ENCODE measurements at places on chromosomes 13 and 19.

GRCh38 chr13:28043224-28043623, 54.7 kb upstream of the URAD start:
- DNase-seq, result no peak

DNA sequence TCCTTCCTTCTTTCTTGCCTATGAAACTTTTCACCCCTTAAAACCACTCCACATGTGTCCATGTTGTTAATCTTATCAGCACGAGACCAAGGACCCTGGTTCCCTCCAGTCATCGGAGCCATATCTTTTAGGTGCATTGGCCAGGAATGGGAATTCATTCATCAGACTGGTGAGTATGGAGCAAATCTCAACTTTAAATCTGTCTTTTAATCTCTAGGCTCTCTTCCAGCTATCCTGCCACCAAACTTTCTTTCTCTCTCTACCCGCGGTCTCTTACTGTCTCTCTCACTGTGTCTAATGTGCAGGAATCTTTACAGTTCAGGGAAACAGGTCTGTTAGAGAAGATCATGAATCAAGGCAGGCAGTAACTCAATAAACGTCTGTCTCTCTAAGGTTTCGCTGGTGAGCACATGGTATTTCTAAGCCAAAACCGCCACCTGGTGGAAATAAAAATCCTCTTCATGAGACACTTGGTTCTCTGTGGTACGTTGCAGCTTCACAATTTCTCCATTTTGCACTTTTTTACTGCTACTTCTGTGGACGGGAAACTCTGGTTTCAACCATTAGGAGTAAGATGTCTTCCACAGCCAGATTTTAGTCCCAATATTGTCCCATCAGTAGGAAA, 16.1 kb downstream of the LGALS16 start:
- peak; percentile 55 for DNase-seq

- DNase-seq, result peak; percentile 33
Observed at GRCh38 chr13:25171517-25172302, at the start of gene AMER2. AMER2 (minus strand) TSS chr13:25172288; CDS start chr13:25171619, 669 bp downstream.

DNA sequence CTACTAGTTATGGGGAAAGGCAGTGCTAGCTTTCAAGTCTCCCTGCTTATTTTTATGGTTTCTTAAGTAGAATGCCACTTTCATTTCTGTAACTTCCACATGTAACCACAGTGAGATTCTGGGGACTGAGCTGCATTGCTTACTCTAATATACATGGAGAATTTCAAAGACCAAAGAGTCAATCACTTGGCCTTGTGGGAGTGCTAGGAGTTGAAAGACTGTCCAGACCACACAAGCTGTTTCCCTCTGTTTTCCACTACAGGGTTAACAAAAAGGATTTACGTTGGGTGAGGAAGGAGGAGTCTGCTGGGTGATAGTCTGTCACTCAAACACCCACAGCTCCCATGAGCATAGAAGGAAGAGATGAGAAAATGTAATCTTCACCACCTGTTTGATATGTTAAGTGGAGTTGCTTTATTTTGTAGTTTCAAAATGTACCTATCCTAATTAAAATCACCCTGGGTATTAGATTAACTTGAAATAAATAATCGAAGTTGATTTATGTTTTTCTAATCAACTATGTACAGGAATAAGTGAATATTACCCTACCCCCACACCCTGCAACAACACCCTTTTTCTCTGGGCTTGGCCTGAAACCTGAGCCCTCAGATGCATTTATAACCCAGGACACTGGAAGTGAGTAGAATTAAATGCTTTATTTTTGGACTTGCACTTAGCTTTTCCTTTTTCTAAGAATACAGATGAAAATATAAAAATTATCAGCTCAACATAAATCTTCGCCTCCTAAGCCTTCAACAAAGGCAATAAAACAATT, 225.8 kb upstream of the SLC10A2 start:
- DNase-seq, result no peak

GRCh38 chr13:41820581-41821237, 140.2 kb downstream of the VWA8 start:
- DNase-seq, result no peak

DNA sequence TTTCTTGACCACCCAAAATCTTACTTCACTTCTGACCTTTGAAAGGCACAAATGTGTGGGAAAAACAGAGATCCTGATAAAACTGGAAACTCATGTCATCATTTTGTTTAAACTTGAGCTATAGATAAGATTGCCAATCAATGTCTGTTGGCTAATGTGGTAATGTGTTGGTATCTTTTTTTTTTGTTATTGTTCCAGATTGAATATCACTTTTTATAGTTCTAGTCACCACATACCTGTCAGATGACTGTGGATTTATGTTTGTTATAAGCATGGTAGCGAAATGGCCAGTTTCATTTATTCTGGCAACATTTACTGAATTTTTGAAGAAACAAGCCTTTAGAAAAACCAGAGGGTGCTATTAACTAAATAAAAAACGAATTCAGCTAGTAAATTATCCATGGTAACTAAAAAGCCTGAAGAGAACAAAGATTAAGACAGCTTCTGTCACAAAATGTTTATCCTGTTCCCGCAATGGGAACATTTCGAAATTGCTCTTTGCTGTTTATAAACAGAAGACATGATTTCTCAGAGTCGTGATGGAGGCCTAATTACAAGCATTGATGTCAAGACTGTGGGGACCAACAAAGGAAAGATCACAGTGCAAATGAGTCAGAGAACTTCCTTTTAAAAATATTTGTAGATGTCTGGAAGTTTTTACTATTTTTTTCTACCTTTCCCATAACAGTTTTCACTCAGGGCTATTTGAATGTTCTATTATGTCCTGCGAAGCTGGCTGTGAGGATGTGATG, 82.9 kb upstream of the POSTN start:
- no peak for DNase-seq

- DNase-seq, result peak; percentile 80
Observed at GRCh38 chr19:42440357-42441048, 2.2 kb downstream of the CXCL17 start.

DNA sequence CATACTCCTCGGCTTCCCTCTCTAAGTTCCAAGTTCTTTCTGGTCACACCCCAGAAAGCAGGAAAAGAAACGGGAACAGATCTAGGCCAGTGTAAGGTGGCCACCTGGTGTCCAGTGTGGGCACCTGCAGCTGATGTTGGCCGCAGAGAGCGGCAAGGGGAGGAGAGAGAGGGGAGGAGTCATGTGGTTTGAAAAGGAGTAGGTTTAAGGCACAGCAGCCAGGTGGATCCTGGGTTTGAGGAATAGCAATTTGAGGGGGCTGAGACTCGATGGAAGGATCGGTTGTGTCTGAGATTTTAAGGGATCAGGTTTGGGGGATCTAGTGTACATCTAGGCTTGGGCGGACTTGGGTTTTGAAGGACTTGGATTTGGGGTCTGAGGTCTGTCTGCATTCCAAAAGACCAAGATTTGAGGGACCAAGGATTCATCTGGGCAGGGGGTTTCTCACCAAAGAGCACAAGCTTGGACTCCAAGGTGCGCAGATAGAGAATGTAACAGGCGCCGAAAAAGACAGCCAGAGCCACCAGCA, 1.2 kb downstream of the RABAC1 start:
- peak; percentile 80 for DNase-seq

- DNase-seq, result no peak
Observed at GRCh38 chr13:77868717-77869116, 49.9 kb downstream of the EDNRB start.

DNA sequence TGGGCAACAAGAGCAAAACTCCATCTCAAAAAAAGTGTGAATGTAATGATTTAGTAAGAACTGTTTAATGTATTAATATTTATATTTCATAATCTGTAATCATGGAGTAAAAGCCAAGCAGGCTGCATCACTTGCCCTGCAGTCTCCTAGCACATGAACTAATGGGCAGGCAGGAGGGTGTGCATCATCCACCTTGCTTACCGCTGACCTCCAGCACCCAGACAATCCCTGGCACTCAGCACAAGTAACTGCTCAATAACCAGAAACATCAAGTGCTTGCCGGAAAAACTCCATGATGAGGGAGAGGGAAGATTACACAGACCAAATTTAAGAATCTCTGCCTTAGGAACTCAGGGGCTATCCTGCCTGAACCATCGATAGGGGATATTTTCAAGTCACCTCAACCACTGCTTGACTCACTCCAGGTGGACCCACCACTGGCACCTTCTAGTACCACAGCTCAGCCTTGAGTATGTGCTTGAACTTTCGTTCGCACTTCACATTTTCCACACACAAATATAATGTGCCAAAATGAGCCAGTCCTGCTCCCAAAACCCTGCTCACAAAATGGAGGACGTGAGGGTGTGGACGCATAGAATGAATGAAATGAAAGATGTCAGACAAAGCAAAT, 18.6 kb downstream of the BRD4 start:
- no peak for DNase-seq

DNA sequence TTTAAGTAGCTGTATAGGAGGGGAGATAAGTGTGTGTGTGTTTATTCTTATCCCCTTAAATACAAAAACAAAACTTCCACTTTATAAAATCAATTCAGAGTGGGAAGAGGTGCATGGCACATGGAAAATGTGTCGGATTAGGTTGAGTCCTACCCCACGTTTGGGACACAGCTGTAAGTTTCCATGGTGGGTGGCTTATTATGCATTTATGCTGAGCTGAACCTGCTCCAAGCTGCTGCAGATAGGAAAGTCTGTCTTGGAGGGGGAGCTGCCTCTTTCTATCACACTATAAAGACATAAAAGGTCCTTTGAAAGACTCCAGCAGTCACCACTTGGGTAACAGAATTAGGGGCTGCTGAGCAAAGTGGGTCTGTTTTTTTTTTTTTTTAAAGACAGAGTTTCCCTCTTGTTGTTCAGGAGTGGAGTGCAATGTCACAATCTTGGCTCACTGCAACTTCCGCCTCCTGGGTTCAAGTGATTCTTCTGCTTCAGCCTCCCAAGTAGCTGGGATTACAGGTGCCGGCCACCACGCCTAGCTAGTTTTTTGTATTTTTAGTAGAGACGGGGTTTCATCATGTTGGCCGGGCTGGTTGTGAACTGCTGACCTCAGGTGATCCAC, 15.2 kb downstream of the ACTN4 start:
- DNase-seq, result no peak

DNA sequence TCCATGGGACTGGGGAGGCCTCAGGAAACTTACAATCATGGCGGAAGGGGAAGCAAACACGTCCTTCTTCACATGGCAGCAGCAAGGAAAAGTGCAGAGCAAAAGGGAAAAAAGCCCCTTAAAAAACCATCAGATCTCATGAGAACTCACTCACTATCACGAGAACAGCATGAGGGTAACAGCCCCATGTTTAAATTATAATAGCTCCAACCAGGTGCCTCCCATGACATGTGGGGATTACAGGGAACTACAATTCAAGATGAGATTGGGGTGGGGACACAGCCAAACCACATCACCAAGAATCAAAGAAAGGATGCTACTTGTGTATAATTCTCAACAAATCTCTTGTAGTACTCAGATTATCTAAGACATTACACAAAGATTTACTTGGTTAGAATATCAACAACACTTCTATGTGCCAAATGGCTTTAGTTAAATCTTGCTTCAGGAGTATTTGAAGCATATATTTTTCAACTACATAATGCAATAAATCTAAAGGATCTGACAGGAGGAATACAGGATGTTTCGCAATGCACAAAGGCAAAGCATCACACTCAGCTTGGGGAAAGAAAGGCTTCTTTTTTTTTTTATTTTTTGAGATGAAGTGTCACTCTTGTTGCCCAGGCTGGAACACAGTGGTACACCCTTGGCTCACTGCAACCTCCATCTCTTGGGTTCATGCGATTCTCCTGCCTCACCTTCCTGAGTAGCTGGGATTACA, 180.0 kb downstream of the LHFPL6 start:
- no peak for DNase-seq

DNA sequence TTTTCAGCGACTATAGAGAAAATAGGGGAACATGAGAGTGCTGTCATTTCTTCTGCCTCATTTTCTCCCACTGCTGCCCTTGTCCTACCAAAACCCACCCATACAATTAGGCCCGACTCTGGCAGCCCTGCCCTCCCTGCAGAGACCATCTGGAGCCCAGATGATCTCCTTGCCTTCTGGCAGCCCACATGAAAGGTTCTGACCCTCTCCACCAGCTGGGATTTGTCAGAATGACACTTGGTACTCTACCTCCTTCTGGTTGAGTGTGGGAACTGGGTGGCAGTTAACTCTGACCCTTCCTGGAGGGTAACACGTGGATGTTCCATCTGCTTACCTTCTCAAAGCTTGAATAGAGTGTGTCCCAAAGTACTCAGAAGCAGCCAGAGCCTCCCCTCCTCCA, 21.0 kb upstream of the SIAH3 start:
- DNase-seq, result no peak

DNA sequence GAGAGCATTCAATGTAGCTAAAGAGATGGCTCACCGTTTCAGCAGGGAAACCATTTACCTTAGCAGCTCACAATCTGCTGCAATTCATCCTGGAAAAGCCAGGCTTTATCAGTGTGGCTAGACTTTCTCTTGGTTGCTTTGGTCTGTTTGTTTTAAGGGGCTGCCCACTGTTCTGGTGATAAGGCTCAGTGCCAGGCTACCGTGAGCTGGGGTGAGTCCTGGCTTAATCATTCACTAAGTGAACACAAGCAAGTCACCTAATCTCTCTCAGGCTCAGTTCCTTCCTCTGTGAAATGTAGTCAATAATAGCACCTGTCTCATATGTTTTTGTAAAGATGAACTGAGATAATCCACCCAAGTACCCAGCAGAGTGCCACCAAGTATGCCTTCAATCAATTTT, 229.0 kb downstream of the TEX29 start:
- DNase-seq, result no peak
